Activated CD8-positive, alpha-beta memory T cell treated with anti-CD3 and anti-CD28 coated beads, Interleukin-2, amount 50 U/mL, for 48 hours (primary cell): ENCODE measurements at places on chromosomes 12 and 14.

DNA sequence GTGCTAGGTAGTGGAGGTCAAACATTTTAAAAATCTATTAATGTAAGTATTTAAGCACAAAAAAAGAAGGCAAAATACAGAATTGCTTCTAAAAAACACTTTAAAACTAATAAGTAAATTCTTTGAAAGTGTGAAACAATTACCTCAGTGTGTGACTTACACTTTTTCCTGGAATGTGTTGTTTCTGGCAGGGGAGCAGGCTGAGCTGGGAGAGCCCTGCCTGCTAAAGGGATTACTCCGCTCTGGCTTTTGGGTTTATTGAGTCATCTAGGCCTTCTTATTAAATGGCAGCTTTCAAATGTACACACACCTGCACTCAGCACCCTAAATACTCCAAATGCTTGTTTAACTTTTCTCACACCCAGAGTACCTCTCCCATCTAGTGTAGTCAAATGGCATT, 279.8 kb downstream of the AKAP6 start:
- no peak for DNase-seq

- peak; percentile 47 for DNase-seq
Measured at GRCh38 chr12:4289998-4290790, 16.6 kb downstream of the CCND2 start.

- DNase-seq = no peak
Measured at GRCh38 chr12:96305665-96306064, 94.6 kb downstream of the CDK17 start.

DNA sequence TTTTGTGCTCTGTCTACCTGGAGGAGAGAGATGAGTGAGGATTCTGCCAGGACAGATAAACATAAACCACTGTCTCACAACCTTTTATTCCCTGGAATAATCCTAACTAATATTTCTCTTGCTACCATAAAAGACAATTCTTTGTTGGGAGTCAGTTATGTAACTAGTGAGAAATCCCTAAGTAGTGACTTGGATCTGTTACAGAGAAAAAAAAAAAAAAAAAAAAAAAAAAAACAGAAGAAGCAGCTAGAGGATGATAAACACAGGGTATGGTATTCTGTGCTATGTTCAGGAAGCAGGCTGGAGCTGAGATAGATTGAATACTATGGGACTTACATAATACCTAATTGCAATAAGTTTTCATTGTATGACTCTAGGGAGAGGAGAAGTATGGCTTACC, 178.7 kb downstream of the CNTN1 start:
- DNase-seq = no peak

GRCh38 chr12:19191563-19191962, 62.0 kb downstream of the PLEKHA5 start:
- DNase-seq = no peak

DNA sequence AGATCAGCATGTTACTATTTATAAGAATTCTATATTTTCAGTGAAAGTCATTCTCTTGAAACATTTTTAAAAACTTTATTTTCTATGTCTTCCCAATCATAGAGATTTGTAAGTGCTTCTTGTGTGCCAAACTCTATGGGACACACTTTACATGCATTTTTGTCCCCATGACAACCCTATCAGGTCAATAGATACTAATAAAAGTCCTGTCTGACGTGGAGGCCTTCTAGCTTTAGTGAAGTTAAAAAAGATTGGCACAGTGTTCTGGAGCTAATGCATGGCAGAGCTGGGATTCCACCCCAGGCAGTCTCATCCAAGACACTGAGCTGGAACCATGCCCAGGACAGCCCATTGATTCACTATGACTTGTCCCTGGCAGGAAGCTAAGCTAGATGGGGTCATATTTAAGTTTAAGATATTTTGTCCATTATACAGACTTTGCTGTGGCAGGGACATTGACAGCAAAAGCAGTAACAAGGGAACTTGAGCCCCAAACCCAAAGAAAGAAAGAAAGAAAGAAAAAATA, 28.1 kb downstream of the TTC6 start:
- no peak for DNase-seq

- DNase-seq = no peak
Measured at GRCh38 chr14:100658181-100658886, 68.4 kb upstream of the DLK1 start.

- DNase-seq = no peak
Measured at GRCh38 chr12:86712425-86712843, 456.2 kb upstream of the MGAT4C start.

DNA sequence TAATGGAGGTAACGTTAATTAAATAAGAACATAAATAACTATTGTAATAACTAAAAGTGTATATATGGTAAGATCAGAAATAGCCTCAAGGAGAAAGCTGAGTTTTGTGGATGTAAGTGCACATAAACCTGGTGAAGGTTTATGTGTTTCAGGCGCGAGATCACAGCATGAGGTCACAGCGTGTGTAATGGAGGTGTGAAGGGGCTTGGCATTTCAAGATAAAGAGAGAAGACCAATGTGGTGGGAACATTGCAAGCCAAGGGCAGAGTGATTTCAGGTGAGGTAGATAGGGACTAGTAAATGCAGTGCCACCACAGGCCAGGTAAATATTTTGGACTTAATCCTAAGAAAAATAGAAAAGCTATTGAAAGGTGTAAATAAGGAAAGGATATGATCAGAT, 21.7 kb upstream of the KICS2 start:
- no peak for DNase-seq

GRCh38 chr12:6215120-6215807, 15.1 kb downstream of the CD9 start:
- DNase-seq = no peak

- DNase-seq = no peak
Measured at GRCh38 chr14:20317720-20318119, 12.0 kb upstream of the TTC5 start.

GRCh38 chr12:92977326-92977725, 48.2 kb upstream of the EEA1 start:
- DNase-seq = no peak

GRCh38 chr12:26612203-26612602, 220.8 kb downstream of the ITPR2 start:
- no peak for DNase-seq

DNA sequence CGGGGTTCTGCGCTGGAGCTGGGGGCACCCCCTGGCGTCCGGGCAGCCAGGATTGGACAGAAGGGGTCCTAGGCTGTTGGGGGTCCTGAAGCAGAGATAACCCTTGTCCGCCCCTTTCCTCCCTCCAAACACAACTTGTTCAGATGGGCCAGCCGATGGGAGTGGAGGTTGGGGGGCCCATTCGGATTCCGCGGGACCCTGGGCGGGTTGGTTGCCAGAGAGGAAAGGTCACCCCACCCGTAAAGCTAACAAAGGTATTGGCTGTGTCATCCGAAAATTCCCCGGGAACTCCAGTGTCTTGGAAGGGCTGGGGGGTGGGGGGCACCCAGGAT, 1.3 kb downstream of the FAM222A start:
- DNase-seq = no peak

- no peak for DNase-seq
Measured at GRCh38 chr12:81819991-81820633, 61.0 kb upstream of the PPFIA2 start.

DNA sequence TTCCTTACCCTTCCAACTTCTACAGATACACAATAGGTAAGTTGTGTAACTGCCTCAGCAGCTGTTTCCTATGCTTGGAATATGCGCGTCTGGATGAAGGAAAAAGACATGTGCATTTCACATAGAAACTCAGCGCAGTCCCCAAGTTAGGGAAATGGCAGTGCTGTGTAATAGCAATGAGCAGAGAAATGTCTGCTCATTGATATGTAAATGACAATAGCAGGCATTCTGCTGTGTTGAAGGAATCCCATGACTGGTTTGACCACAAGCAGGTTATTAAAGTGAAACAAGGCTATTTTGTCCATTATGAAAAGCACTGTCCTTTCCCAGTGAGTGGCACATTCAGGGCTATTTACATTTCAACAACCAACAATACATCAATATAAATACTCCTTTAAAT, 106.6 kb downstream of the BTG1 start:
- DNase-seq = no peak

DNA sequence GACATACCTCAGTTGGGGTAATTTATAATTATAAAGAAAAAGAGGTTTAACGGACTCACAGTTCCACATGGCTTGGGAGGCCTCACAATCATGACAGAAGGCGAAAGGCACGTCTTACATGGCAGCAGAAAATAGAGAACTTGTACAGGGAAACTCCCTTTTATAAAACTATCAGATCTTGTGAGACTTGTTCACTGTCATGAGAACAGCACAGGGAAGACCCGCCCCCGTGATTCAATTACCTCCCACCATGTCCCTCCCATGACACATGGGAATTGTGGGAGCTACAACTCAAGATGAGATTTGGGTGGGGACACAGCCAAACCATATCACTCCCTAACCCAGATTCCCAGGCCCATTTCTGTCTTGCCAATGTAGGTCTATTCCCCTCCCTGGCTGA, 22.1 kb downstream of the MYO1H start:
- no peak for DNase-seq

DNA sequence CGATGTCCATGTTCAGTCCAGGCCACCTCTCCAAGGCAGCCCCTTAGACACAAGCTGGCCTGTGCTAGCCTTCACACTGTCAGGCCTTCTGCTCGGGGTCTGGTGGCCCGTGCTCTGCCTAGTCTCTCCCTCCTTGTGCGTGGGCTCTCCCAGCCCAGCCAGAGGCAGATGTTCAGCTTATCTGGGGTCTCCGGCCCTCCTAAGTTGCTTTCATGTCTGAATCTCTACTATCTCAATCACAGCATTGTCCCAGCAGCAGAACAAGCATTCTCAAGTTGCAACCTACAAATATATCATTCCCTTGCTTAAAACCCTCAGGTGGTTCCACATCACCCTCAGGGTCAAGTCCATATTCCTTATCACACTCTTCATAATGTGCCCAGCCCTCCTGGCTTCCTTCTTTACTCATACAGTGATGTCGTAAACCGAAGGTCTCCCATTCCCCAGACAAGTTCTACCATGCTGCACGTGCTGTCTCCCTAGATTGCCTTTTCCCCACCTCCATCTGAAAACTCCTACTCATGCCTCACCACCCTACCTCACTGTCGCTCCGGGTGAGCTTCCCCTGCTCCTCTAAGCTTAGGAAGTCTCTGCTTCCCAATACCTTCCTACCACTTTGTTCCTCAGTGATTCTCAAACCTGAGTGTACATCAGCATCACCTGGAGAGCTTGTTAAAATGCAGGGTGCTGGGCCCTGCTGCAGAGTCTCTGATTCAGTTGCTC, 1.5 kb downstream of the KRT73 start:
- DNase-seq = no peak

DNA sequence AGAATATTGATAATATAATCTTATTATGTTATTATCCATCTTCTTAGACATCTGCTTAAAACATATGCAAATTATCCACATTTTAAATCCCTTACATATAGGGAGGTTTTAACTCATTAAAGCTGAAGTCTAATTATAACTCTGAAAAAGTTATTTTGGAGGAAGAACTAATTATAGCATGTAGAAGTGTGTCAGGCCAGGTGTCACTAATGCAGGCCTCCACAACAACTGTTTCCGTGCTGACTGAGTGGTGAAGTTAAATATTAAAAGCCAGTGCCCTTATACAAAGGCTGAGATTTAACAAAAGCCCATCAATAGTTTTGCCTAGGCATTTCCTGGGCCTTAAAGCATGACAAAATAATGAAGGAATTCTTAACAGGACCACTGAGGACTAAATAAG, 157.4 kb downstream of the LRRK2 start:
- DNase-seq = no peak

GRCh38 chr14:78885884-78886283, 715.7 kb downstream of the NRXN3 start:
- no peak for DNase-seq

GRCh38 chr14:105531088-105531893, 4.9 kb downstream of the TMEM121 start:
- no peak for DNase-seq

DNA sequence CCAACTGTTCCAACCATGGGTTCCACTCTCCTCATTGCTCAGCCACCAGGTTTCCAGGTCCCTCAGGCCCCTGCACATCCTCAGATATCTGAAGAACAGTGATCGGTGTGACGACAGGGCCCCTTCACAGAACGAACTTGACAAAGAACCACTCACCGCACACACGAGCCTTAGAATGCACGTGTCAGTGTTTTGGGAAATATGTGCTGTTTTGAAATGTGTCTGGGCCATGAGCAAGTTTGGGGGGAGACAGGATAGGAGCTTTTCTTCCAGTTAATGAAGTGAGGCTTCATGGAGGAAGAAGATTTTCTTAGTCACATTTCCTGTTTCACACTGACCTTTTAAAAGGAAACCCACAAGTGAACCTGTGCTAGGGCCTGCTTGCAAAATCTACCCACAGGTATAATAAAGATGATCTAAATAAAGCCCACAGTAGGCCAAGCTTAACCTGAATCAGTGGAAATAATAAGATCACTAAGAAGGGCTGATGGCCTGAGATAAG, 58.6 kb downstream of the ZFP36L1 start:
- DNase-seq = peak; percentile 69

DNA sequence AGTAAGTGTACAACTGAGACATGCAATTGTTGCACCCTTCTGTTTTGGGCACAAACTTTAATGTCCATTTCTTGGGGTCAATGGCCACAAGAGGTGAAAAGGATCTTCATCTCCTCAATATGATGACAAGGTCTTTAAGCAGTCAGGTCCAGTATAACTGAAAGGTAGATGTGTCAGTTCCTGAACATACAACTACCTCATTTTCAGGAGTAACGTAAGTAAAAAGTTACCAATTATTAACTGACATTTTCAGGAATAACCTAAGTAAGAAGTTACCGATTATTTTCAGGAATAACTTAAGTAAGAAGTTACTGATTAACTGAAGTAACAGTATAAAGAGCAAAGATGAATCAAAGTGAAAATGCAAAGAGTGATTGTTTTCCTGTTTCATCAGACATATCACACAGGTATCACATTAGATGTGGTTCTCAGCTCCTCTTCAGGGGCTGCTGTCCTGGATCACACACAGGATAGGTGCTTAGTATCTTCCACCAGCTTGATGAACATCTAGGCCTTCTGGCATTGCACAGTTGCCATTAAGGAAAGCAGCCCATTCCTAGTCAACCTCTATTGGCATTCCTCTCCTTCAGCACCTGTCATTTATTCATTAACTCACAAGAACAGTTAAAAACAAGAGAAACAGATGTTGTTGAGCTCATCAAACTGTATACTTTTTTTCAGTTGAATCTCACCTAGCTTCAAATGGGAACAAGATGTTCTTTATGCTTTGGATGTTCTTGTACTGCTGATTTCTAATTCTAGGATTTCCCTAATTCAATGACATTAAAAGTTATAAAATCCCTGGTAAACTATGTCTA, 200.0 kb downstream of the FOXG1 start:
- no peak for DNase-seq
